ENCODE measurements at places on chromosomes 12 and 14.

GRCh38 chr12:121061831-121062230 is 22.8 kb upstream of the OASL start:
- DNase-seq: no peak

DNA sequence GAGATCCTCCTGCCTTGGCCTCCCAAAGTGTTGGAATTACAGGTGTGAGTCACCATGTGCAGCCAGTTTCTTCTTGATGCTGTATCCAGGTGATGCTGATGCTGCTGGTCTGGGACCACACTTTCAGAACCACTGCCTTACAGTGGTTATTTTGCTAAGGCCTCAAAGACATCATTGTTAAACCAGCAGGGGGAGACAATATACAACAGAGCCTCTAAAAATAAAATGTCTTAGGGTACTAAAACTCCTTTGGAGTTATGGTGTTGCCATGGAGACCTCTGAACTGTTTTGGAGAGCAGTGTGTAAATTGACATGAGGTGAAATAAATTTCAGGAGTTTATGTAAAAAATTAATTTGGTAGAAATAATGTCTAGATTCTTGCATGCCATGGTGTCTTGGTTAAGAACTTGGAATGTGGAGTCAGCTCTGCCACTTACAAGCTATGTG is 1.1 kb upstream of the ARG2 start:
- DNase-seq: peak; percentile 28

DNA sequence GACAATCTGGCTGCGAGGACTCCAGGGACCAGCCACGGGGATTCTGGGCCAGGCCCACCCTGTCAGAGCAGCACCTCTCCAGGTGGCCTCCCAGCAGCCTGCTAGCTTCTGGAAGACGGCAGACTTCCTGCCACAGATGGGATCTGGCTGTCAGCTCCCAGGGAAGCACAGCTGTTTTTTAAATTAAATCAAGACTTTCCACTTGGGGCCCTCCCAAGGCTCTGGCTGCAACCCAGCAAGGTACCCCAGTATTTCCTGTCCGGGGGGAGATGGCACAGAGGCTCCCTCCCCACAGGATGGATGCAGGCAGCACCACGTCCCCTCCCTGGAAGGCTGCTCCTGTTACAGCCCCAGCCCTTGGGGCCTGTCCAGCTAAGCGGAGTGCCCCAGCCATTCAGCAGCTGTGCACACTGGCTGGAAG is 56.9 kb downstream of the ACTN1 start:
- DNase-seq: no peak

DNA sequence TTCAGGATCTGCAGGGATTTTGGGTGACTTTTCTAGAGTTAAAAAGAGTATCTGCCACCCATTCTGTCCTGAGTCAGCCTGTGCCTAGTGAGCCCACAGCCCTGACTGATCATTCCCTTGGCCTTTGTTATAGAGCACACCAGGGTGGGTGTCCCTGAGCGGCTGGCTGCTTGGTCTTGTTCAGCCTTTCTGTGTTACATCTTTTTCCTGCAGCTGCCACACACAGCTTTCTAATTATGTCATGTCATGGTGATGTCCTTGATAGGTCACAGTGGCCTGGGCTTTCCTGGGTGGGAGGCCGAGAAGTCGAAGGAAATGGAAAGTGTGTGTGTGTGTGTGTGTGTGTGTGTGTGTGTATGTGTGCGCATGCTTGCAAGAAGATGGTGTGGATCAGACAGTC is 293.2 kb upstream of the CRY1 start:
- DNase-seq: no peak

DNA sequence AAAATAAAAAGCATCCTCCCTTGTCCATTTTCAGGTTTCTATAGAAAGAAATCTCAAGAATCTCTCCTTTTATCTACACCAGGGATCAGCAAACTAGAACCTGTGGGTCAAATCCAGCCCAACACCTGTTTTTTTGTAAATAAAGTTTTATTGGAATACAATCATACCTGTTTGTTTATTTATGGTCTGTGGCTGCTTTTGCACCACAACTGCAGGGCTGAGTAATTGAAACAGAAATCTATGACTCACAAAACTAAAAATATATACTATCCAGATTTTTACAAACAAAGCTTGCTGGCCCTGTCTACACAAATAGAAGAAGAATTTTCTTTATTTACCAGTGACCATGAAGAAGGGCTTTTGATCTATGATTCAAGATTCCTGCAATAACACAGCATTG is 95.1 kb upstream of the COCH start:
- no peak for DNase-seq

DNA sequence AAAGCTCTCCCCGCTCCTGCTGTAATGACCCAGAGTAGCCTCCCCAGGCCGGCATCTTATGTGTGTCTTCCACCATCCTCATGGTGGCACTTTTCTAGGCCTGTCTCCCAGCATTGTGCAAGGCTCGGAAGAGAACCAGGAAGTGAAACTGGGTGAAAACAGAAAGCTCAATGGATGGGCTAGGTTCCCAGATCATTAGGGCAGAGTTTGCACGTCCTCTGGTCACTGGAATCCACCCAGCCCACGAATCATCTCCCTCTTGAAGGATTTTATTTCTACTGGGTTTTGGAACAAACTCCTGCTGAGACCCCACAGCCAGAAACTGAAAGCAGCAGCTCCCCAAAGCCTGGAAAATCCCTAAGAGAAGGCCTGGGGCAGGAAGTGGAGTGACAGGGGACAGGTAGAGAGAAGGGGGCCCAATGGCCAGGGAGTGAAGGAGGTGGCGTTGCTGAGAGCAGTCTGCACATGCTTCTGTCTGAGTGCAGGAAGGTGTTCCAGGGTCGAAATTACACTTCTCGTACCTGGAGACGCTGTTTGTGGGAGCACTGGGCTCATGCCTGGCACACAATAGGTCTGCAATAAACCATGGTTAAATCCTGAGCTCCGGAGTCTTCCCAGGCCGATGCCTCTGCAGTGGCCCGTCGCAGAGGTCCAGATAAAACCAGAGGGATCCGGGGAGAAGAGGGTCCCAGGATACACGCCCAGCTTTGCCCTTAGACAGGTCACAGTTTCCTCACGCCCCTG is 15.6 kb downstream of the ACVRL1 start:
- no peak for DNase-seq

DNA sequence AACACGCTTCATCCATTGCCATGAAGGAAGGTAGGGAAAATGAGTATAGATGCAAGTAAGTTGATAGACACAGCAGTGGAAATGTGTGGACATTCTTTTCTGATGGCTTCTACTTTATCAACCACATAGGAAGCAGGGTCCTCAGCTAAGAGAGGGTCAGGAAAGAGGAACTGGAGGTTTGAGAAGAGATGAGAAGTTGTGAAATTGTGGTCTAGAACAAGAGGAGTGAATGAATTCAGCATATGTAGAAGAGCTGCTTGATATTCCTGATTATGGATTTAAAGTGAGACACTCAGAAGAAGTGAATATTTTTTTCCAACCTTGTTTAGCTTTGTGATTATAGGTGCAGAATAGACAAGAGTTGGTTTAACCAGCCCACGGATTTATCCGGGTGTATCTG is 128.5 kb downstream of the SLC15A5 start:
- DNase-seq: no peak

- DNase-seq: peak; percentile 59
Measured at GRCh38 chr12:92649511-92650227, 53.1 kb upstream of the PLEKHG7 start.

DNA sequence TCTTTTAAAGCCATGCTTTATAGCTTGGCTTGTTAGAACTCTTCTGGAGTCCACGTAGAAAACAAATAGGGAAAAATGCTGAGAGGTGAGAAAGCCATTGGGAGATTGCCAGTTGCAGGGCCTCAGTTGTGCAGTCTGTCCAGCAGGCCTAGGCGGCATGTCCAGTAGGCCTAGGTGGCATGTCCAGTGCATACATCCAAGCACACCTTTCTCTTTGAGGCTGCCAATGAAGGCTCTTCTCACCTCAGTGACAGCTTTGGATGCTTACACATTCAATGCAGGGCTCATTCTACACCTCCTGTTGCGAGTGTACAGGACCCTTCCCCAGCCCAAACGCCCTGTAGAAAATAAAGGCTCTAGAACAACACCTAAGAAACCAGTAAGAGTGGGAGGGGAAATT is 13.1 kb downstream of the CDK2AP1 start:
- DNase-seq: no peak

GRCh38 chr14:94461526-94462218 is 9.1 kb upstream of the SERPINA11 start:
- no peak for DNase-seq

- DNase-seq: no peak
Measured at GRCh38 chr12:45966486-45966885, 23.9 kb downstream of the SCAF11 start.

- no peak for DNase-seq
Measured at GRCh38 chr12:27344246-27344645, 11.6 kb downstream of the BMAL2 start.

GRCh38 chr12:65779091-65779642 is 45.1 kb upstream of the HMGA2 start:
- no peak for DNase-seq

- no peak for DNase-seq
Measured at GRCh38 chr12:87991483-87991882, 37.7 kb downstream of the C12orf50 start.

- DNase-seq: no peak
Measured at GRCh38 chr12:41802803-41803202, 341.9 kb downstream of the GXYLT1 start.

DNA sequence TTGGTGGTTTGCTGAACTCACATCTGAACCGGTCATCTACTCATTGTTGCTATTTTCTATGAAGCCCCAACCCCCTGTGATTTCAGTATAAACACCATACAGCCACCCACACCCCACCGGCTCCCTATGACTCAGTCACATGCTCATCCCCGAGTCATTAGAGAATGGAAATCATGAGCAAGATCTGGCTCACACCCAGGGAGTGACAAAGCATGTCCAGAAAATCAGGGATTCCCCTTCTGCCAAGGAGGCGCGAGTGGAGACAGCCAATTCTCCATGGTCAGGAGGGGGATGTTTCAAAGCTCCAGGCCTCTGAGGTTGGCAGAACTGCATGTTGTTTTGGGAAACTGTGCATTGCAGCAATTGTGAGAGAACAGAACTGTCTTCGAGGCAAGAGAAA is 657.5 kb upstream of the TBX3 start:
- no peak for DNase-seq

DNA sequence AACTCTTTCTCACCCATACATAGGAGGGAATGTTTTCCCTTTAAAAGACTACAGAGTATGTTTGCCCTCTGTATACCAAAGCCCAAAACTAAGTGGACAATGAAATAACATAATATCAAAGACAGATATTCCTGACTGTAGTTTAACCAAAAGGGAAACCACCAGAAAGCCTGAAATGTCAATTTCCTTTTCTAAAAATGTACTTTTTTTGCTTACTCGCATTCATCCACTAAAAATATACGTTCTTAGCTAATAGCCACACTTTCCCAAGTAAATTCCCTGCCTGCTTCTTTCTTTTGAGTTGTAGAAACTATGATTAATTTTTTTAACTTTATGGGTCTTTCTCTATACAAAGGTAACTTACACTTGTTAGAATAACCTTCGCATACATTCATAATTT is 280.2 kb downstream of the PDZRN4 start:
- no peak for DNase-seq

GRCh38 chr14:35558680-35559079 is 24.7 kb downstream of the INSM2 start:
- DNase-seq: no peak

DNA sequence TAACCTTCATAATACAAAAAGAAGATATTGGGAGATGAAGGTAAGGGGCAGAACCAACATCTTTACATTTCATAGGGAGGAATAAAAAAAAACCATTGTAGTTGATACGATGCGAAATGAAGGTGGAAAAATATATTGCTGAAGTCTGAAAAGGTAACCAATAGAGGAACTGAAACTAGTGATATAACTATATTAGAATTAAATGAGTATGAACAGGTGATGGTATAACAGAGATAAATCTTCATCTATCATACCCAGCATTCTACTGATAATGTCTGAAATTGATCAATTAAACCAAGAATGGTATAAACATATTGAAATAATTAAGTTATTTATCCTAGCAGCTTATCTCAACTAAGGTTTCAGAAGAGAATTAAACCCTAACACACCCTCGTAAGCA is 332.1 kb downstream of the NELL2 start:
- DNase-seq: no peak

GRCh38 chr12:2389079-2389790 is 336.4 kb downstream of the CACNA1C start:
- no peak for DNase-seq

- DNase-seq: no peak
Measured at GRCh38 chr12:22287776-22288621, 46.5 kb downstream of the ST8SIA1 start.

DNA sequence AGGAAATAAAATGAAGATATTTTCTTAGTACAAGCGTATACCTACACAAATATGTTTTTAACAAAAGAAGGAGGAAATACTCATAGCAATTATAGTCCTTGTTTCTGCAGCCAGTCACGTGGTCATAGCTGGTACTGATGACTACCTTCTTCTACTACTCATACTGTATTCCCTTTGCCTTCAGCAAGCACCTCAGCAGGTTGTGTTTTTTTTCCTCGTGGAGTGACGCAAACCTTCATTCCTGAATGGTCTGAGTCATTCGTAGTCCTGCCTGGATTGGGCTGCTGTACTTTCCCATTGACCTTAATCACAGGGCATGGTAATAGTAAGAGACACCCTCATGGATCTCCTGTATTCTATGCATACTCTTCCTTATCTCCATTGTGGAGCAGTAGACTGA is 25.7 kb upstream of the SLC16A7 start:
- no peak for DNase-seq

- DNase-seq: no peak
Measured at GRCh38 chr12:52878507-52879393, 26.1 kb downstream of the KRT8 start.

DNA sequence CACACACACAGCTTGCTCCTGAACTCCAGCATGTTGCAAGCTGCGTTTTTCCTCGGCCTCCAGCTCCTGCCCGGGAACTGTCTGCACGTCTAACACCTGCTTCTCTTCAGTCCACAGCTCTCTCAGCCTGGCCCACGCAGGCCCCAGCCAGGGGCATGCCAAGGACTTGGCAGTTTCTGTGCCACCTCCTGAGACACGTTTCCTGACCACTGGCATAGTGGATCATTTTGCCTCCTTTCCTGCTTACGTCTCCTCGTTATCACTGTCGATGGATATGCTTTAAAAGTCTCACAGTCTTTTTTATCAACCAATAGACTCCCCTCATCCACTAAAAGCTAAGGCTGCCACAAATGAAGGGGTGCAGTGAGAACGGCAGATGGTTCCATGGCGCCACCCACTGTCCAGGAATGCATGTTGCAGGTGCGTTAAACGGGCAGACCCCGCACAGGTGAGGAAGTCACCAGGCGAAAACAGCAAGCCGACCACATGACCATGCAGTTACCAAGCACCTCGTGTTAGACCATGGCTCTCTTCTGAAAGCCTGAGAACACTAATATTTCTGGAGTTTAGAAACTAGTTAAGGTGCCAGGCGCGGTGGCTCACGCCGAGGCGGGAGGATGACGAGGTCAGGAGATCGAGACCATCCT is 14.7 kb upstream of the TEAD4 start:
- DNase-seq: no peak

- no peak for DNase-seq
Measured at GRCh38 chr12:6322969-6323339, 12.5 kb downstream of the PLEKHG6 start.

- DNase-seq: no peak
Measured at GRCh38 chr14:97575677-97576076, 778.5 kb downstream of the VRK1 start.

Measured in activated CD4-positive, alpha-beta T cell treated with anti-CD3 and anti-CD28 coated beads, Interleukin-2, amount 50 U/mL, for 24 hours (primary cell).